ENCODE measurements at places on chromosomes 6 and 20.

DNA sequence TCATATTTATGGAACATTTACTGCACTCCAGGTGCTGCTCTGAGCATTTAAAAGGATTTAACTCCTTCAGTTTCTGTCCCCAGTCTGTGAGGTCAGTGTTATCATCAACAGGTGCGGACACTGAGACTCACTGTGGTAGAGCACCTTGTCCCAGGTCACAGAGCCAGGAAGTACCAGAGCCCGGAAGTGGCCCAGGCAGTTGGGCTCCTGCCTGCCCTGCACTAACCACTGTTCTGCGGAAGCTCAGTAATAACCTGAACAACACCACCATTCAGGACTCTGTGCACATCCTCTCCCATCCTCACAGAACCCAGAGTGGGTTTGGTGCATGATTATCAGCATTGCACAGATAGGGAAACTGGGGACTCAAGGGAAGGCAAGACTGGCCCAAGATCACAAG, 16.8 kb upstream of the SIRPG start:
- DNase-seq, result no peak

- no peak for DNase-seq
Measured at GRCh38 chr6:158660333-158660754, 10.5 kb downstream of the SYTL3 start.

DNA sequence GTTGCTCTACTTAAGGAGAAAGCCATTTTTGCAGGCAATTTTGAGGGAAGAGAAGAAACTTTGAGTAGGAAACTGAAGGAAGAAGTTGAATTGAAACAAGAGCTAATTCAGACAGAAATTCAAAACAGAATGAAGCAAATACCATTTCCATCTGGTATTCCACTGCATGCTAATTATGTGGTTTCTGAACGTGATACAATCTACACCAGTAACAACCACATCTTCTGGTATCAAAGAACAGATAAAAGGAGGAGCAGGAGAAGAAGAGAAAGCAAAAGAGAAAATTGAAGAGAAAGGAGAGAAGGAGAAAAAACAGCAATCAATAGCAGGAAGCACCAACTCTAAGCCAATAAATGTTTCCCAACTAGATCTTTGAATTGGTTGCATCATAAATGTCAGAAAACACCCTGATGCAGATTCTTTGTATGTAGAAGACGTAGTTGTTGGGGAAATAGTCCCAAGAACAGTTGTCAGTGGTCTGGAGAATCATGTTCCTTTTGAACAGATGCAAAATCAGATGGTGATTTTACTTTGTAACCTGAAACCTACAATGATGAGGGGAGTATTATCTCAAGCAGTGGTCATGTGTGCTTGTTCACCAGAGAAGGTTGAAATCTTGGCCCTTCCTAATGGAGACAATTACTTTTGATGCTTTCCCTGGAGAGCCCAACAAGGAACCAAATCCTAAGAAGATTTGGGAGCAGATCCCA, 132.4 kb downstream of the MACROD2 start:
- DNase-seq, result no peak

DNA sequence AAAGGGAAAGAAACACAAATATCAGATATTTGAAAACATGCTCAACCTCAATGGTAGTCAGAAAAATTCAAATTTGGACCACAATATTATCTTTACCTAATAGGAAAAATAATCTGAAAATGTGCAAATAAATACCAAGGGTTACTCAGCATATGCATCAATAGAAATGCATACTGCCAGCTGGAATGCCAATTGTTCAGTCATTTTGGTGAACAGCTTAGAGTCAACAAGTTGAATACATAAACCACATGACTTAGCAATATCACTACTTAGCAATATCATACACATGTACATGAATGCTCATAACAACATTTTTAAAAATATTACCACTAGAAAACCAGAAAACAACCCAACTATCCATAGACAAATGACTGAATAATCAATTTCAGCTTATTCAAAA, 212.7 kb downstream of the PTPRK start:
- no peak for DNase-seq

DNA sequence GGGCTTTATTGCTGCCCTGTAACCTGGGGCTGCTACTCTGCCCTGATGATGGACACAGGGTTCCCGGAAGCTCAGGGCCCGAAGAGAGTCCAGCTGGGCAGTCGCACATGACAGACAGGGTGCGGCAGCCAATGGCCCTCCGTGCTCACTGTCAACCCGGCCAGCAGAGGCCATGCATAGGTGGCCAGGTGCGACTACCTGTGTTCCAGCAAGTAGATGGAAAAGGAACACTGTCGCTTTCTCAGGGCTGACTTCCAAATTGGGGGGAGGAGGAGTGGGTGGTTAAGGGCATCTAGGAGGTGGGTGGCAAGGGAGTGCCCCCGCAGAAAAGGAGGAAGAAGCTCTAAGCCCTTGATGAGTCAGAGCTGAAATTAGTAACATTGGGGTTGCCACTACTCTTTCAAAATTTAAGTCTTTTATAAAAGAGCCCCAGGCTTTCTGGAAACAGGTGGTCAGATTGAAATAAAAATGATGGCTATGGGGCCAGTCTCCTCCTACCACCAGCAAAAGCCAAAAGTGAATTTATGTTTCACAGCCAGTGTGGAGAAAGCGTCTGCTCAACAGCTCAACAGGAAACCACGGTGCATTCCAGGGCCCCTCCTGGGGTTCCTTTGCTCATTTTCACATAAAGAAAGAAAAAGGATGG, 2.3 kb upstream of the RAMACL start:
- no peak for DNase-seq

DNA sequence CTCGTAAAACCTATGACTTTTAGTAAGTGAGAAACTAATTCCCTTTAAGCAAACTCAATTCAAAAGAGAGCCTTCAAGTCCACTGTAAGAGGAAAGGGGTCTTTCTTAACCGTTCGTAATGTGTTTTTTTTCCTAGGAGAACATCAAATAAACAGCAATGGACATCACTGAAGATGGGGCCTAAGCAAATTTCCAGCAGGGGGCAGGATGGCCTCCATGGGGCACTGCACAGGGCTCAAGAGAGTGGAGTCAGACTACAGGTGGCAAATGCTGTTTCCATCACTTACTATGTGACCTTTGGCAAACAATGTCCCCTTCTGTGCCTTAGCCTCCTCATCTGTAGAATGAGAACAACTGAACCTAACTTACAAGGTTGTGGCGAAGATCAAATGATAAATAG, 88.7 kb downstream of the ARHGAP18 start:
- DNase-seq, result peak; percentile 14

DNA sequence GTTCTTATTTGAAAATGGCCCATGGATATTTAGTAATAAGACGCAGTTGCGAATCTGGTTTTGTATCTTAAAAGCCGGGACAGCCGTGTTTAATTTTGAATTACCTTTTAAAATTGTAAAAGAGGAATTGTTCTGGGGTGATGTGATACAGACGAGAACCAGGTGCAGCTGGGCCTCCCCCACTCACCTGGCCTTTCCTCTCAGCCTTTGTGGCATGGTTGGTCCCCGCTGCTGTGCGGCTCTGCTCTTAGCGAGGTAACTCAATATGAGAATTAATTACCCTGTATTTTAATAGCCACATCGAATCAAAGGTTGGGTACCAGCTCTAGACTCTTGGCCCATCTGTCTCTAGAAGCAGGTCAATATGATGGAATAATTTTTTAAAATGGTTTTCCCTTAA, 56.5 kb upstream of the DACT2 start:
- DNase-seq, result no peak

GRCh38 chr6:24401458-24401857, 1.3 kb upstream of the MRS2 start:
- DNase-seq, result no peak

DNA sequence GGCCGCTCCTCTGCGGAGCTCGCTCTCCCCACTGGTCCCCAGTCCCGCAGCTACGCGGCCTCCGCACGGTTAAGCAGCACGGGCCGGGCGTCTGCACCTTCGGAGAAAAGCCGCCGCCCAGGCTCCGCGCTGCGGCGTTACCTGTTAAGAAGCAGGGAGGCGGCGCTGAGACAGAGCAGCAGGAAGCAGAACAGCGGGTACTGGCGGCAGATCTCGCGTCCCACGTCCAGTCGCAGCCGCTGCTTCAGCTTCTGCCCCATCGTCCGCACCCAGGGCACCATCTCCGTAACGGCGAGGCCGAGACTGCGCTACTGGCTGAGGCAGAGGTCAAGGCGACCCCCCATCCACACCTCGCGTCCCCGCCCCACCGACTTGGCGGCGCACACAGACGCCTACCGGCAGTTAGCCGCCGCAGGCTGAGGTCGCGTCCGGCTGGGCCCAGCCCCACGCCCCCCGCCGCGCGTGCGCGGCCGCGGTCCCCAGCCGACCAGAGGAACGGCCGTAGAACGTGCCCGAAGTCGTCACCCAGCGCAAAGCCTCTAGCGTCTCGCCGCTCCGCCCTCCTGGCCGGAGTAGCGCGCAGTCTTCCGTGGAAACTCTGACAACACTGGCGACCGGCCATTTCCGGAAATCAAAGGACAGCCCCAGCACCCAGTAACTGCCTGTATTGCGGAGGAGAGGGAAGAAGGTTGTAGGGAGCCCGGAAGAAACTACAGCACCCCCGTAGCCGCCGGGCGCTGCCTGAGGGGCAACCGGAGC, at the start of gene SNX14:
Gene SNX14, minus strand, starts transcription at position 421 of the 759 bp plus-strand sequence. Its CDS starts 140 bp downstream, at position 281.
- peak; percentile 57 for DNase-seq

DNA sequence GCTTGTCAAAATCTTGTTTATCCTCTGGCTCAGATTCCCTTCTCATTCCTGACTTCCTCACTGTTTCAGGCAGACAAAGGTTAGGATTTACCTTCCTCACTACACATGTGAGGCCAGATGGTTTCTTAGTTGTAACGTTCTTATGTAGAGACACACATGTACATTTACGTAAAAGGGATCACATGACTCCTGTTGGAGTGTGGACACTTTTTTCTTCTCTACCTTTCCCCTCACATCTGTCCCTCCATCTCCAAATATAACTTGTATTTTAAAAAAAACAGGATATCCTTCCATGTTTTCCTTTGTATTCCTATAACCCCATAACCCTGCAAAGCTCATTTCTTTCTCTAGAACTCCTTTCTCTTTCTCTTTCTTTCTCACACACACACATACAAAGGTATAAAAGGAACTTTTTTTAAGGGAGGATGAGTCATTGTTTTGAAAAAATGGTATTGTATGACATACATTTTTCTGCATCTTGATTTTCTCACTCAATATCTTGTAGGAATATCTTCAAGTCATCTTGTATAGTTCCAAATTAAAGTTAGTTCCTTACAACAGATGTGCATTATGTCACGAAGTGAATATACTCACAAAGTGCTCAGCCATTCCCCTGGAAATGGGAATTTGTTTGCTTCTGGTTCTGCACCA, 78.2 kb upstream of the SULF2 start:
- DNase-seq, result no peak

DNA sequence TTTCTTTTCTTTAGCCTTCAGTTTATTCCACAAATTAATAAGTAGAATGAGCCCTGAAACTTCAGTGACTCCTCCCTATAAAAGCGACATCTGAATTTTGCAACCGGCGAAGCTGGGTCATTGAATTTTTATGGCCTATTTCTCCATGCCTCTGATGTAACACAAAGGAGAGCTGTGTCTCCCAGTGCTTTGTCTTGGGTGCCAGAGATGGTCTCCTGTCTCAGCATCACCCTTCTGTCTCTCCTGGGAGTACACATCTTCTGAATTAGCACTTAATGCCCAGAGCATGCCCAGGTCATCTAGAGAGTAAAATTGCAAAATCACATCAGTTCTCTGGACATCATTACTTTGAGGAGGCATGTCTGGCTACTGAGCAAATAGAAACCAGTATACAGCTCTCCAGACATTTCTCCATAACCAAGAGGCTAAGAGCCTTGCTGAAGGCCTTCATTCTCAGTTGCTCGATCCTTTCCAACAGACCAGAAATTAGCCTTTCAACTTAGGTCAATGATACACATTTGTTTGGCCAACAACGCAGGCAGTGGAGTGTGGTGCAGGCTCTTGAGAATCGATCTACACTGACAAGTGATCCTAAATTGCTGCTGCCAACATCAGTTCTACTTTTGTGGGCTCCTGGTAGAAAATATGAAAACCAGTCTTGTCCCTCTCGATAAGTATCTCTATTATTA, 176.0 kb upstream of the FOXQ1 start:
- DNase-seq, result no peak

GRCh38 chr20:1657556-1658334, at the start of gene SIRPG:
TSS of gene SIRPG (minus strand) at chr20:1657779. CDS start at chr20:1657714, 65 bp downstream.
- no peak for DNase-seq

GRCh38 chr20:48620507-48621375, 207.1 kb downstream of the PREX1 start:
- DNase-seq, result peak; percentile 34

DNA sequence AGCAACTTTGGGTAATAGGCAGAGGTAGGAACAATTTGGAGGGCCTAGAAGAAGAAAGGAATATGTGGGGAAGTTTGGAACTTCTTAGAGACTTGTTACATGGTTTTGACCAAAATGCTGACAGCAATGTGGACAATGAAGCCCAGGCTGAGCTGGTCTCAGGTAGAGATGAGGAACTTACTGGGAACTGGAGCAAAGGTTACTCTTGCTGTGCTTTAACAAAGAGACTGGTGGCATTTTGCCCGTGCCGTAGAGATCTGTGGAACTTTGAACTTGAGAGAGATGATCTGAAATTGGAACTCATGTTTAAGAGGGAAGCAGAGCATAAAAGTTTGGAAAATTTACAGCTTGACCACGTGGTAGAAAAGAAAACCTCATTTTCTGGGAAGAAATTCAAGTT, 28.3 kb upstream of the TMEM200A start:
- no peak for DNase-seq

GRCh38 chr6:127216810-127217789, 49.6 kb upstream of the RNF146 start:
- no peak for DNase-seq

GRCh38 chr6:81900616-81901015, 148.1 kb upstream of the TENT5A start:
- DNase-seq, result no peak

GRCh38 chr6:21507811-21508210, 85.7 kb upstream of the SOX4 start:
- DNase-seq, result no peak

DNA sequence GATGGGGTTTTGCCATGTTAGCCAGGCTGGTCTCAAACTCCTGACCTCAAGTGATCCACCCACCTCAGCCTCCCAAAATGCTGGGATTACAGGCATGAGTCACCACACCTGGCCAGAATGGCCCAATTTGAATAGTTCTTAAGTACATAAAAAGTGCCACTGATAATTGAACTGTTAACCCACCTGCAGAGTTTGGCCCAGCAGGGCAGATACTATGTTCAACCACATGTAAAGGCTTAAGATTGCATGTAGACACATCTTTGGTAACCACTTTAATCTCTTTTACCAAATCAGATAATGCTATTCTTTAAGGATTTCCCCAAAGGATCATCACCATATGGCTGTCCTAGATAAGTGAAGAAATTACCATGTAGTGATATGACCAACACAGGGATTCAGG, 21.3 kb upstream of the SGK1 start:
- no peak for DNase-seq

DNA sequence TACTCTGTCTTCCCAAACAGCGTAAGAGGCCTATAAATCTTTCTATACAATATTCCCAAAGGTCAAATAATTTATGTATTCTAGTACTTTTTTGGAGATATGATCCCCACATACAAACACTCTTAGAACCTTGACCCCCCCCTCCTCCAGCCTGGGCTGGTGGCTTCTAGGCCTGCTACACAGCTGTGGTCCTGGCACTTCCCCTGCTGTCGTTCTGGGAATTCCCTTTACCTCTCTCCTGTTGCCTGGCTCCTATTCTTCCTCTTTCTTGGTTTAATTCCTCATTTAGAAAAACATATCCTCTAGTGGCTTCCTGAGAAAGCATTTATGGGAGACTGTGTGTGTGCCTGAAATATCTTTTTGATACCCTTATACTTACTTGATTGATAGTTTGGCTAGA, 4.1 kb upstream of the TXLNB start:
- no peak for DNase-seq

Data from stimulated activated CD8-positive, alpha-beta memory T cell treated with anti-CD3 and anti-CD28 coated beads, Interleukin-2, amount 100 ng/mL, for 1 hour (primary cell).